HL-60 (cell line): ENCODE measurements at places on chromosomes 12 and 14.

DNA sequence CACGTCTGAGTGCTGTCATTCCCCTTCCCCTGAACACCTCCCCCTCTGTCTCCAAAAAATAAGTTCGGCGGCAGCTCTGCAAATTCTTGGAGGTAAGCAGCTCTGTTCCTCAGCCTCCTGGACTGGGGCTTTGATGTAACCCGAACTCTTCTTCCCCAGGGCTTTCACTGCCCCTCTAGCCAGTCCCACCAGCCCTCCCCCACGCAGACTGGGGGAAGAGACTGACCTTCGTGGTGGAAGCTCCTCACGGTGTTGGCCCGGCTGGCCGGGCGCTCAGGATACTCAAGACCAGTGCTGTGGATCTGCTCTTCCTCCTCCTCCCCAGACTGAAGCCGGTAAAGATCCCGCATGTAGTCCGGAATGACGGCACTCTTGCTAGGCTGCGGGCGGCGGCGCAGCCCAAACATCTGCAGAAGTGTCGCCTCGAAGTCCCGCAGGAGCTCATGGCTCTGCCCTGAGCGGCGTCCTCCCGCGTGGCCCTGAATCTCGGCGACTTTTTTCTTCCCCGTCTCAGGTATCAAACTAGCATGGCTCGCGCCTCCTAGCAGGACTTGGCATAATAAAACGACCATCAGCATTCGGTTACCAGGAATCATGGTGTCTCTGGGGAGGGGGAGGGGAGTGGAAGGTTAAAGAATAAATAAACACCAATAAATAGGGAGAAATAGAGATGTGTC is 4.9 kb downstream of the BMP4 start:
- DNase-seq = no peak

DNA sequence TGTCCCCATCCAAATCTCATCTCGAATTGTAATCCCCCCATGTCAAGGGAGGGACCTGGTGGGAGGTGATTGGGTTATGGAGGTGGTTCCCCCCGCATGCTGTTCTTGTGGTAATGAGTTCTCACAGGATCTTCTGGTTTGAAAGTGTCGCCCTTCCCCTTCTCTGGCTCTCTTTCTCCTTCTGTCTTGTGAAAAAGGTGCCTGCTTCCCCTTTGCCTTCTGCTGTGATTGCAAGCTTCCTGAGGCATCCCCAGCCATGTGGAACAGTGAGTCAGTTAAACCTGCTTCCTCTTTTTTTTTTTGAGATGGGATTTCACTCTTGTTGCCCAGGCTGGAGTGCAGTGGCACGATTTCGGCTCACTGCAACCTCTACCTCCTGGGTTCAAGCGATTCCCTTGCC is 104.0 kb downstream of the CCDC91 start:
- DNase-seq = peak; percentile 27

- DNase-seq = no peak
Observed at GRCh38 chr12:33663000-33663654, 223.5 kb upstream of the SYT10 start.

DNA sequence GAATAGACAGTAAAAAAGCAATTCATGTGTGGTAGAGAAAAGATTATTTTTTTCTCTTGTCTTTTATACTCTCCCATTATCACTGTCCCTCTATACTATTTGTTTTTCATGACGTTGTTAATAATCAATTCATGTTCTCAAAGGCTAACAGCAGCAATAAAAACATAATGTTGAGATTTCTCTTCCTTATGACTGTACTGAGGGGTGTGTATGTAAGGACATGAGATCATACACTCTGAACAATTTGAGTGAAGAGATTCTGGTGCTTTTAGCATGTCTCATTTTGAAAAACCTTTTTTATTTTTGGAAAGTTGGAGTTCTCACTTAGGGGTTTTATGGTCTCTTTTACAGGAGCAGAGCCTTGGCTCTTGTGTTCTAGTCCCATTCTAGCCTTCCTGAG is 3.8 kb upstream of the TSPAN8 start:
- DNase-seq = no peak

DNA sequence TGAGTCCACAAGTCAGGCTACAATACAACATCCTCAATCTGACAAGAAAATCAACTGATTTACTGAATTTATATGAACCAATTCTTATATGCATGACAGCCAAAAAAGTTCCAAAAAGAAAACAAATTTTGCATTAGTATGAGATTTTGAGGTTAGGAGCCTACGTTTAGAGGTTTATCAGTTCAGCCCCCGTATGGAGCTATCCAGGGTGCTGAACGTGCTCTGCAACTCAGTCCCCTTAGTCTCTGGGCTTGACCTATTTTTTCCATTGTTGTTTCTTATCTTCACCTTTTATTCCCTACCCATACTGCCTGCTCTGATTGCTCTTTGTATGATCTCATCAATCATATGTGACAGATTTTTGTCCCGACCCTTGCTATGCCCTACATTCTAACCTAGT is 693.0 kb downstream of the NRXN3 start:
- no peak for DNase-seq

- no peak for DNase-seq
Observed at GRCh38 chr12:13670285-13670866, 311.0 kb downstream of the GRIN2B start.

GRCh38 chr12:109714141-109714912 is 702 bp downstream of the FAM222A start:
- DNase-seq = peak; percentile 15

GRCh38 chr12:14384783-14385638 is 19.5 kb downstream of the ATF7IP start:
- peak; percentile 76 for DNase-seq

DNA sequence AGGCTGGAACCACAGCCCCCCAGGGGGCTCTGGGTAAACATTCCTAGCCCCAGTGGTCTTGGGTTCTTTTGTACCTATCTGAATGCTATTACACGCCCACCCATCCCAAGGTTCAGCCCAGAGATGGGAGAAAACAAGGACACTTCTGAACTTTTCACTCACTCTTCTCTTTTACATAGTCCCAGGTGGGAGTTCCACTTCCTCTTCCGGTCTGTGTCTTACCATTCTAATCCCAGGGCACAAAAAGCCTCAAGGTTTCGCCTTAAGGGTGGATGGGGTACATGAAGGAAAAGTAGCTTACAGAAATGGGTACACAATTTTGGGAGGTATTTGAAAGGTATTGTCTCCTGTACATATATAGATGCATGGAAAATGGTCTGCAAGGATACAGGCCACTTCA is 79.0 kb downstream of the TMEM30B start:
- no peak for DNase-seq

- no peak for DNase-seq
Observed at GRCh38 chr12:98453492-98453891, 61.9 kb upstream of the TMPO start.

DNA sequence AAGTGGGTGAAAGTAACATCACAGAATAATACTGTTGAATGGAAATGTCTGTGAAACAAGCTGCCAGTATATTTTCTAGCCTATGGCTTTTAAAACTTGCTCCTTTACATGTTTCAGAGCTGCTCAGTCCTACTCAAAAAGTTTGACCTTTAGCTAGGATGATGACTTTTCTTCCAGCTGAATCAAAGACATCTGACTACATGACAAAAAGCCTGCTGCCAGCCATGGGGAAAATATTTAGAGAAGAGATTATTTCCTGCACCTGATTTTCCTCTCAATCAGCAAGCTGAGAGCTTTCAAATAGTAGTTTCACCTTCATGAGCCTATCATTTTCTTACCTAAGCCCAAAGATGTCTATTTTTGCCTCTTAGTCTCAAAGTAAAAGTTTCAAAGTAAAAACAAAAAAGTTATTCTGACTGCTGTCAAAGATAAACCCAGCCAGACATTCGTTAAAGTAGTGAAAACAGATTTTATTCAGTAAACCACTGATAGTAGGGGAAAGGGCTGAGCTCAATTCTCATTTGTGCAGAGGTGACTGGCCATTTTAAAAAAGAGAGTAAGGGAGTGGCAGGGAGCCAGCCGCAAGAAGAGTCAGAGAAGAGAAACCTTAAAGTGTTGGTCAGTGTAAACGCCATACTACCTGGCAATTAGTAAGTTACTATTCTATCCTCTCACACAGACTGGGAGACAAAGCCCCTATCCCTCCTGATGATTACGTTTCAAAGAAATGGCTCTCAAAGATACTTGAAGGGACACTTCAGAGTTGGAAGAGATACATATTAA is 2.2 kb downstream of the ATP6V1D start:
- DNase-seq = no peak

DNA sequence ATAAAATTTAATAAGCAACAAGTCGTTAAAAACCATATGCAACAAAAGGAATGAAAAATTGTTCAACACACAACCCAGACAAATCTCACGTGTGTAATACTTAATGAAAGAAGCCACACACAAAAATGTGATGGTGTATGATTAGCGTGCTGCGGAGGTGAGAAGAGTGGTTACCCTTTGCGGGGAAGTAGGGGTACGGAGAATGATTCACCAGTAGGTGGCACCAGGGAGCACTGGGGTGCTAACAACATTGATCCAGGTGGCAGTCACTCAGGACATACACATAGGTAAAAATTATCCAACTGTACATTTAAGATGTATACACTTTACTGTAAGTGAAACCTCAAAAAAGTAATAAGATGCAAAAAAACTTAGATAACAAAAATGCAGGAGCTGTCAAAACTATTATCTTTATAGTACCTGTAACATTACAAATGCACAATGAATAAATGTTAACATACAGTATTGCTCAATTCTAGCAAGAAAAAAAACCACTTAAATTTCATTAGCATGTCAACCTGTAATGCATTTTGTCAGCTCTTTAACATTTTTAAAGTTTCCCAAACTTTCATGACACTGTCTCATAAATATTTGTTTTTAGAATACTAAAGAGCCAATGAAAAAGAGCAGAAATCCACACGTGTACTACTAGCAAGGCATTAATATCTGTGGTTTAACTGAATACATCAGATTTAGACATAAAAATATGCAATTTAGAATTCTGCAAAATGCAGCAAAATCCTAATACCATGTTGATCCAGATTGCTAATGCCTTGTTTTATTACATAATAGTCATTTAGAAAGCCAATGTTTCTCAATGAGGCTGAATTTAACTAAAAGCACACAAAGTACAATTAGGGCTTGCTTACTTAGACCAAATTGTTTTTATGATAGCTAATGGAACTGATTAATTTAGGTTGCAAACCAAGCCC is 46.7 kb downstream of the TMCC3 start:
- DNase-seq = peak; percentile 53

DNA sequence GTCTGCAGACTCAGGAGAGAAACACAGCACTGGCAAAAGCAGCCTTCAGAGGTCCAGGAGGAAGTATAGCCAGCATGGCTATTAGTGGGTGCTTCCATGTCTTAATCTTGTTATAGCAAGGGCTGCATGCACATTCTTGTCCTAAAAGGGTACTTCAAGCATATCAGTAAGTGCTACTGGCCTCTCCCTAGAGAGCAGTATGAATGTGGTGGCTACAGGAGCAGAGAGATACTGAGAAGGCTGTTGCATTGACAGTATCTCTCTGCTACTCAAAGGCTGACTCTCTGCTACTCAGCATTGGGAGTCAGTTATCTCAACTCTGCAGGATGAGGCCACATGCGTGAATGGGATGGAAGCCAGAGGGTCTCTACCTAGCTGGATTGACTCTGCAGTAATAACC is 2.0 kb downstream of the GARIN6 start:
- no peak for DNase-seq

- no peak for DNase-seq
Observed at GRCh38 chr12:116060764-116061163, 216.7 kb downstream of the MED13L start.

DNA sequence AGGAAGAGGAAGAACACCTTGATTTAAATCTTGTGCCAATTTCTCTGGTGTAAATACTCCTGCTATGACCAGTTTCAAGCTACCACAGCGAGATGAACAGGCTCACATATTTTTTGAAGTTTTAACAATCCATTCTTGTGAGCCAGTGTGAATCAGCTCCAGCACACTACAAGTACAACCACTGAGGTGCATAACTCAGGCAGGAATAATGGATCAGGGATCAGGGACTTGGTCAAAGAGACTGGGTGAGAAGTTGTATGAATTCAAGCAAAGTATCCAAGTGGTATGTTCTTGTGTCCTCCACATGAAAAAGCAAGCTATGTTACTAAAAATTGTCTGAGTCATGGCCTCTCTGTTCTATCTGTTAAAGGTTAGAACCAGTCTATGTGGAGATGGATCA is 35.2 kb upstream of the KITLG start:
- DNase-seq = no peak

DNA sequence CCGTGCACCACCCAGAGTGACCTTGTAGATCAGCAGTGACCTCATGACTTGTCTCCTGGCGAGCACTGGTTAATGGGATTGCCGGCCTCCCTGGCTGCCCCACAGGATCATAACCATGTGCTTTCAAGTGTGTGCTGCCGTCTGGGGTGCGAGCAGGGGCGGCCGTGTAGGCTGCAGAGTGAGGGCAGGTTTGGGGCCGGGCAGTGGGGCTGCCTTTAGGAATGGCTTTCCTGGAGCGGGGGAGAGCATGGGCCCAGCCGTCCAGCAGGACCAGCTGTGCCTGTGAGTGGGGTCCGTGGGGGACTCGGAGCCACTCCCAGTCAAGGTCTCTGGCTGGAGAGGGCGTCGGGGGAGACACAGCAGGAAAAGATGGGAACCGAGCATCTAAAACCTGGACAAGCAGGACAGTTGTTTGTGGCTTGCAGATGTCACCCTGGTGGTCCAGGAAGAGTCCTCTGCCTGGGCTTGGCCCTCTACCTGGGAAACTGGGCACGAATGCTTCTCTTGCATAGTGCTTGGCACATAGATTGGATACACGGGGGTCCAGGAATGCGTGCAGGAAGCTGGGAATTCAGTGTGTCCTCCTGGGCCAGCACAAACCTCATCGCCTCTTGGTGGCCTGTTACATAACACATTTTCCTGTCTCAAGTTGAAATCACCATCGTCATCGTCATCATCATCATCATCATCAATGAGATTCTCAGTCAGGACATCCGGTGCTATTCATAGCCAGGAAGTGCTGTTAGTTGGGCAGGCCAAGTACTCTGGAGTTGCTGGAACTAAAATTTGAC is 96.0 kb downstream of the ADGRD1 start:
- DNase-seq = no peak

DNA sequence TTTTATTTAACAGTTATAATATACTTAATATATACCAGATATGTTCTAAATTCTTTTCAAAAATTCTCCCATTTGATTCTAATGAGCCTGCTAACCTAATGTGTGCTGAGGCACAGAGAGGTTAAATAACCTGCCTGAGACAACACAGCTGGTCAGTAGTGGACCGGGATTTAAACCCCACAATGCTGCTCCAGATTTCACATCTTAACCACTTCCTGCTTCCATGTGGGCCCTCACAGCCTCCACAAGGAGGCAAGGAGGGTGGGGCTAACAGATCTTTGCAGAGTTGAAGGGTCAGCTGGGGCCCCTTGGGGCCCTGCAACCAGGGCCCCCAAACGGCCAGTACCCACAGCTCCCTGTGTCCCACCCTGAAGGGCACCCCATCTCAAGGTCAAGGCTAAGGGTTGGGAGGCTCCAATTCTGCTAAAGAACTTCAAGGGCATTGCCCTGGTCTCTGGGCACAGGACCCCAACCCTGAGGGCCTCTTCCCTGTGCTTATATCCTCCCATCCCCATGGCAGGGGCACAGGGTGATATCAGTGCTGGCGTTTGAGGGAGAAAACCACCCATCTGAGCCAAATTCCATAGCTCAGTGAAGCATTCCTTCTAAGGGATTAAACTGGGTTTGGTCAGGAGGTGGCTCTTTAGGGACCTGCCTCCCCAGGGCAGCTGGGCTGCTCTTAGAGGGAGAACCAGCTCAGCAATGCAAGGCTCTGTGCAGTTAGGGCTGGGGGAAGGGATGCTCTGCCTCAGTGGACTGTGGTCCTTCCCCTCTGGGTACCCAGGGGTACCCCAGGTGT is 2.2 kb downstream of the KRT80 start:
- DNase-seq = peak; percentile 38

GRCh38 chr14:96748362-96748761 is 48.8 kb upstream of the VRK1 start:
- DNase-seq = no peak
